ENCODE measurements at places on chromosomes 4 and X. TPM values are rescaled to one million over a fixed set of nuclear protein-coding genes. Genes with fewer than 3 reads are reported as not detected.

- no peak overlapping the region for H3K4me3 ChIP-seq
- H3K36me3 ChIP-seq: no peaks in the 10 kb centered on the region
- peaks cover 8% of the 10 kb centered on the region for H3K27me3 ChIP-seq
- no peaks in the 10 kb centered on the region for H3K4me1 ChIP-seq
- no peak for DNase-seq
- no peak overlapping the region for H3K27ac ChIP-seq
These were observed 15.6 kb downstream of the SRPX start for GRCh38 chrX:38205039-38205438.

GRCh38 chr4:112908511-112908910 lies 140.9 kb upstream of the ANK2 start:
- H3K4me1 ChIP-seq: no peaks in the 10 kb centered on the region
- no peak overlapping the region for H3K4me3 ChIP-seq
- no peaks in the 10 kb centered on the region for H3K36me3 ChIP-seq
- H3K27me3 ChIP-seq: no peaks in the 10 kb centered on the region
- H3K27ac ChIP-seq: no peak overlapping the region

The CCNB3 gene
- 1.3 TPM for total RNA-seq

DNA sequence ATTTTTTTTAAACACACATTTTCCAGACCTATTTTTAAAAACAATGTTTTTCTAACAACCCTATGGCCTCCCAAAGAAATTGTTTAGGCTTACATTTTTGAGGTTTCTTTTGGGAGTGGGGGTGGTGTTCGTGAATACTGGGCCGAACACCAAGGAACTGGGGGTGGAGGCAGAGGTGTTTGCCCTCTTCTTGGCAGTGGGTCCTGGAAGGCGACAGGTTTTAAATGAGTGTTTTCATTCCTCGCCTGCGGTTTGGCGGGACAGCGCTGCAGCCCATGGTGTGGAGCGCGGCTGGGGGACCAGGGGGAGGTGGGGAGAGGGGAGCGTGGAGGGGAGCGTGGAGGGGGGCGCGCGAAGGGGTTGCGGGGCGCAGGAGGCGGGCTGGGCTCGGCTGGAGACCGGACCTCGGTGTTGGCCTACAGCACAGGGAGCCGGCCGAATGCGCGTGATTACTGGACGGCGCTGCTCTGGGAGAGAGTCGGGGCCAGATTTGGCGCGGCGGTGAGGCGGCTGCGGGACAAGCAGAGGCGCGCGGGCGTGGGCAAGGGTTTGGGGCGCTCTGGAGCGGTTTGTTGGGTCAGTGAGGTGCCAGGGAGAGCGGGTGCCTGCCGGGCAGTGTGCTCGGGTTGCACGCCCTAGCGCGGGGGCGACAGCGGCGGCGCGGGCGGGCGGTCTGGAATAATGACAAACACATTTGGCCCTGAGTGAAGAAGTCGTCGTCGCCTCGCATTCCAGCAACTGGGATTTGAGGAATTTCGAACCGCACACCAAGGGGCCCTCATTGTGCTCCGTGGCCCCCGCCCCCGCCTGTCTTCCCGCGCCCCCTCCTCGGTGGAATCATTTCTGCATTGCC lies 764 bp downstream of the PDGFRA start:
- peak overlapping the region; percentile 71 for H3K4me3 ChIP-seq
- DNase-seq: peak; percentile 36
- no peaks in the 10 kb centered on the region for H3K36me3 ChIP-seq
- H3K27ac ChIP-seq: peak overlapping the region; percentile 93
- no peaks in the 10 kb centered on the region for H3K4me1 ChIP-seq

- DNase-seq: no peak
- H3K36me3 ChIP-seq: no peaks in the 10 kb centered on the region
- H3K27me3 ChIP-seq: no peaks in the 10 kb centered on the region
- H3K27ac ChIP-seq: no peak within 1 kb of the TSS
- H3K4me3 ChIP-seq: peak within 1 kb of the TSS; percentile 65
These were observed at the start of gene SORCS2 for GRCh38 chr4:7192252-7193029. SORCS2 (plus strand) TSS chr4:7192538.

GRCh38 chr4:42148425-42148824 lies 4.0 kb downstream of the BEND4 start:
- DNase-seq: no peak
- H3K27me3 ChIP-seq: peaks cover 50% of the 10 kb centered on the region
- no peak overlapping the region for H3K27ac ChIP-seq
- no peaks in the 10 kb centered on the region for H3K4me1 ChIP-seq

DNA sequence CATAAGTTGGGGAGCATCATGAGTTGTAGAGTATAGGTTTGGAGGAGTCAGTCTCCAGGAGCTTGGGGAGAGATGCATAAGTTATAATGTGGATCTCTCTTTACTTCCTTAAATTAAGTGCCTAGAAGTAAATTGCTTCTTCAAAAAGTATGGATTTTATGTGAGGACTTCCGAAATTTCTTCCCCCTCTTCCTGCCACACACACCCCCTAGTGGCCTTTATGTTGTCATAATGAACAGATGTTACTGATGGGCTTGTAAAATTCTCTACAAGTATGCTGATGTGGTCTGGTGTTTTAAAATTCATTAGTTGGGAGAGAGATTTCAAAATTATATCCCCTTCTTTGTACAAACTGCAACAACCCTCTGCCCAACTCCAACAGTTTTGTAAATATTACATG lies 2.3 kb upstream of the METTL14 start:
- no peak overlapping the region for H3K4me3 ChIP-seq
- H3K27me3 ChIP-seq: no peaks in the 10 kb centered on the region
- no peak overlapping the region for H3K27ac ChIP-seq
- no peak for DNase-seq

DNA sequence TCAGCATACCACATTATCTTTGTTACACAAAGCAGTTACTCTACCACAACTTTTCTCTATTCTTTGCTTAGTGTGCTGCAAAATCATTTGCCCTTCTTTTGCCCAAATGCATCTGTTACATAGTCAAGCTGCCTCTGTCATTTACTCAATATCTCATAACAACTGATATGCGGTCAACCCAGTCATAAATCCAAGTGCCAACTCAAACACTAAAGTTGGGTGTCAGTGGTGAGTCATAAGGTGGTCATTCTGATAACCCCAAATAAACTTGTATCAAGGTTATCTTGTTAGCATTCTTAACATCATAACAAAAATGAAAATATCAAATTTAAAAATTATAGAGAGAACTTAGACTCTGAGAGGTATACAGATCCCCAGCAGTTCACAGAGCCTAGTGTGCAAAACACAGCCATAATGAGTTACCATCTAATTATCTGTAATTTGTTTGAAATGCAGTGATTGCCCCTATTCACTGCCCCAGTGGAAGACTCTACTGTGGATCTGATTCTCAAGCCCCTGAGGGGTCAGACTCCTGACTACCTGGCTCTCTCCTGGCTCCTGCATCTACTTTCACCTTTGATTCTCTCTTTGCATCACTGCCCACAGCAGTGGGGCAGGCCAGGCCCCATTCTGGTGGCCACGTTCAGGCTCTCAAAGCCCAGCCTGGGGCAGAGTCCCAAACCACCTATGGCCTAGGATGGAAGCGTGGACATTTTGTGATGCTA lies 29.2 kb downstream of the TBC1D9 start:
- no peak overlapping the region for H3K4me3 ChIP-seq
- peak overlapping the region; percentile 54 for H3K27ac ChIP-seq
- H3K27me3 ChIP-seq: no peaks in the 10 kb centered on the region
- H3K36me3 ChIP-seq: no peaks in the 10 kb centered on the region

The LIMCH1 gene
- 72.2 TPM for total RNA-seq

DNA sequence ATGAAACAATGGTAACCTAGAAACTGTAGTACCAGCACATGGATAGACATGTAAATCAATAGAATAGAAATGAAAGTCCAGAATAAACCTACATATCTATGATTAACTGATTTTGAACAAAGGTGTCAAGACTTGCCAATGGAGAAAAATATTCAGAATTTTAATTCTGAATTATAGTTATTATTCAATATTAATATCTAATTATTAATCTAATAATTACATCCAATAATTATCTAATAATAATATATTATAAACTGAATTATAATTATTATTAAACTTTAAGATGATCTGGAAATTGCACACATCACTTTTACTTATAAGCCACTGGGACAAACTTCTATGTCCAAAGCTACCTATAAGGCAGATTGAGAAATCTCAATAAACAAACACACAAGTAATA lies 1365.2 kb upstream of the ADGRL3 start:
- DNase-seq: no peak
- no peak overlapping the region for H3K4me3 ChIP-seq
- H3K27ac ChIP-seq: no peak overlapping the region

- H3K27ac ChIP-seq: no peak overlapping the region
- no peak for DNase-seq
- no peaks in the 10 kb centered on the region for H3K36me3 ChIP-seq
- no peak overlapping the region for H3K4me3 ChIP-seq
- H3K4me1 ChIP-seq: no peaks in the 10 kb centered on the region
These were observed 276.9 kb upstream of the PCDH7 start for GRCh38 chr4:30443289-30443688.

The GAGE12H gene
- total RNA-seq: not detected

The HSFX3 gene
- not detected for total RNA-seq

- H3K4me1 ChIP-seq: no peaks in the 10 kb centered on the region
- no peaks in the 10 kb centered on the region for H3K27me3 ChIP-seq
- no peak for DNase-seq
- H3K27ac ChIP-seq: no peak overlapping the region
- H3K4me3 ChIP-seq: no peak overlapping the region
- H3K36me3 ChIP-seq: no peaks in the 10 kb centered on the region
These were observed 365.5 kb downstream of the GBA3 start for GRCh38 chr4:23058165-23058776.

GRCh38 chrX:100717363-100717762 lies 14.6 kb downstream of the SYTL4 start:
- DNase-seq: no peak
- no peak overlapping the region for H3K4me3 ChIP-seq
- no peaks in the 10 kb centered on the region for H3K36me3 ChIP-seq
- peaks cover 46% of the 10 kb centered on the region for H3K27me3 ChIP-seq

- no peak overlapping the region for H3K4me3 ChIP-seq
- no peaks in the 10 kb centered on the region for H3K36me3 ChIP-seq
- H3K27me3 ChIP-seq: peaks cover 6% of the 10 kb centered on the region
These were observed 23.6 kb upstream of the VAMP7 start for GRCh38 chrX:155857561-155857960.

The DKK2 gene
- total RNA-seq: 1.6 TPM

The FAM13A gene
- 55.7 TPM for total RNA-seq

Measured in breast epithelium (tissue), 4 donors.